Thoracic aorta (tissue), 2 donors: ENCODE measurements at places on chromosomes 6 and 20. TPM values are rescaled to one million over a fixed set of nuclear protein-coding genes. Genes with fewer than 3 reads are reported as not detected.

Gene SMOC2
- total RNA-seq: 424 TPM

GRCh38 chr20:37453836-37454235 lies 67.2 kb upstream of the NNAT start:
- DNase-seq: no peak

Gene OVOL2
- 0.71 TPM for total RNA-seq

Gene GTSF1L
- not detected for total RNA-seq

DNA sequence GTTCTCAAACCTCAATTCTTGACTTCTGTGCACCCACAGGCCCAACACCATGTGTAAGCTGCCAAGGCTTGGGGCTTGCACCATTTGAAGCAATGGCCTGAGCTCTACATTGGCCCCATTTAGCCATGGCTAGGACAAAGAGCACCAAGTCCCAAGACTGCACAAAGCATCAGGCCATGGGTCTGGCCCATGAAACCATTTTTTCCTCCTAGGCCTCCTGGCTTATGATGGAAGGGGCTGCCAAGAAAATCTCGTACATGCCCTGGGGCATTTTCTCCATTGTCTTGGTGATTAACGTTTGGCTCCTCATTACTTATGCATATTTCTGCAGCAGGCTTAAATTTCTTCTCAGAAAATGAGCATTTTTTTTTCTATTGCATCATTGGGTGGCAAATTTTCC lies 1128.7 kb upstream of the ADGRB3 start:
- DNase-seq: no peak
